Colonic mucosa (tissue), 4 donors: ENCODE measurements at places on chromosomes 4 and X. TPM values are rescaled to one million over a fixed set of nuclear protein-coding genes. Genes with fewer than 3 reads are reported as not detected.

The F8A2 gene
- total RNA-seq: not detected

The TEX13C gene
- not detected for total RNA-seq

The ACE2 gene
- total RNA-seq: 38.7 TPM

The S100P gene
- 547 TPM for total RNA-seq

The MAGEB17 gene
- not detected for total RNA-seq

- no peak for DNase-seq
These were observed 112.6 kb downstream of the TMA16 start for GRCh38 chr4:163606896-163607691.

DNA sequence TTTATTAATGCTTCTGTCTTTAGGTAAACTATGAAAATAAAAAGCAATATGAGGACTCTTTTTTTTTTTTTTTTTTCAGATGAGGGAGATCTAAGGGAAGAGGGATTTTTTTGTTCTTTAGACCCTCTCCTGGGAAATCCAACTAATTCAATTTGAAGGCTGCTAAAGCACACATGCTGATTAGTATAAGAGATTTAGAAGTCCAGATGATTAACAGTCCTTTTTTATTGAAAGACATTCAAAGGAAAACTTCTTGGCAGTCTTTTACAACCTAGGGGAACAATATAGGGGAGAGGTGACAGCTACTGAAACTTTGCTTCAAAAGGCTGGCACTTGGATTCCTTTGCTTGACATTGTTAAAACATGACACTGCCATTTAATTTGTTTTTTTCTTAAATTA is 602.5 kb downstream of the RAPGEF2 start:
- DNase-seq: no peak

- no peak for DNase-seq
These were observed 73.7 kb downstream of the ELOVL6 start for GRCh38 chr4:110124711-110125110.

The SCFD2 gene
- total RNA-seq: 11.5 TPM

GRCh38 chr4:115360431-115360830 is 247.0 kb upstream of the NDST4 start:
- no peak for DNase-seq

The NPY1R gene
- total RNA-seq: 1.6 TPM

The ABCE1 gene
- 50.1 TPM for total RNA-seq

The PDLIM3 gene
- 5.0 TPM for total RNA-seq

The GRPR gene
- not detected for total RNA-seq

The GABRG1 gene
- total RNA-seq: not detected

DNA sequence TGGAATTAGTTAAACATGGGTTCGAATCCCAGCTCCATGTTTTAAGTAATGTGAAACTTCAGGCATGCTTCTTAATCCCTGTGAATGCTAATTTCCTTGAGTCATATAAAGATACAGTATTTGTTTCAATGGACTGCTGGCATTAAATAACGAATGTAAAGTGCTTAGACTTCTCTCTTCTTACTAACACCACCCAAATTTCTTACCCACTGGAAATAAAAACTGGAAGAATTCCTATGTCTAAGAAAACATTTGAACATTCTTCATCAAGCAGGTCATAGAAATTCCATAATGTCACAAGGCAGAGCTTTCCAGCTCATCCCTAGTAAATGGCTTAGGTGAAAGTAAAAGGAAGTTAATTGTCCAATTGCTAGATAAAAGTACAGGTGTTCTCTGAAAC is 172.5 kb downstream of the ANK2 start:
- DNase-seq: no peak

- no peak for DNase-seq
These were observed 257.1 kb upstream of the ACTRT1 start for GRCh38 chrX:128309311-128309710.

DNA sequence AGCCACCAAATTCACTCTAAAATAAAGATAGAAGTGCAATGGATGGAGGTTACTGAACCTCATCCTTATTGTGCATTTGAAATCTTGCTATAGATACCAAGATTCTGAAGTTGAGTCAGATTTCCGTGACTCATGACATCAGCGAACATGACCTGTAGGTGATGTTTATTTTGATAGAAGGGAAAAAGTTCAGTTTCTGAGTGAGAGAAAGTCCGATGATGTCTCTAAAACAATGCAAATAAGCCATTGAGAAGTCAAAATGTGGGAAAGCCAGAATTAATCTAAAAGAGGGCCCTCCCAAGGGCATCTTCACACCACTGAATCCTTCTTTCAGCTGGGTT is 20.0 kb downstream of the PHOX2B start:
- DNase-seq: no peak

DNA sequence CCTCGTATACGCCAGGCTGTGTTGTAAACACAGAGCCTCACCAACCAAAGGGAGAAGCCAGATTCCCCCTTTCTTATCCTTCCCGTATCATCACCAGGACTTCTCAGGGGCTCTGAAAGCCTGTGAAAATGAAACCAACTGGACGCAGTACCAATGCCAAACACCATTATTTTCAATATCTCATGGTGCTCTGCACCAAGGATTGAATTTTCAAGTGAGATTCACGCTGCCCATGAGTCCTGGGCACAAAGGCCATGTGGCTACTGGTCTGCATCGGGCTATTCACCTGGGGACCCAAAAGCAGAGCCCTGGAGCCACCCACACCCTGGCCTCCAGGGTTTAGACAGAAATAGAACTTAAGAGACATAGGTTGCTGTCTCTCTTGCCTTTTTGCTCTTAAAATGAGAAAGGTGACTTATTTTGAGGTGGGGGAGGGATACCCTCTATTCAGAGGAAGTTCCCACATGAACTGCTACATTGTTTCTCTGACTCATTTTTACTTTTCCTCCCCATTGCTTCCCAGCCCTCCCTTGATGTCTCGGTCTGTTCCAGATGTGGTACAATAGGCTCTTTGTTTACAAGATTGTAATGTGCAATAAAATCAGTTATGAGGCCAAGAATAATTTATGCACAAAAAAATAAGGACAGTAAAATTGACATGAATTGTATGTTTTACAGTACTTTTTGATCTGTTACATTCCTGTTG is 55.4 kb downstream of the MAML3 start:
- DNase-seq: no peak

DNA sequence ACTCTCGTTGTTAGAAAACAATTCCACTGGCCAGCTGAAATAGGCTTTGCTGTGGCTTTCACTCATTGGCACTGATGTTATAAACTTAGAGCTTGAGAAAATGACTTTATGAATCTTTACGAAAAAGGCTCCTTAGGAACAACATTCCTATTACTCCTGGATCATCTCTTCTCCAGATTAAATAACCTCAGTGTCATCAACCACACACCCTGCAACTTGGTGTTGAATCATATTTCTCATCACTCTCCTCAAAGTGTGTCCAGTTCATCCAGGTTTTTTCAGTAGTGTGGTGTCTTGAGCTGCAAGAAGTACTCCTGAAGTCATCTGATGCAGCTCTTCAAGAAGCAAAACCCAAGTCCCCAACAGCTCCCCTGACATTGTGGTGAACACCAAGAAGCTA is 28.1 kb upstream of the ANOS1 start:
- no peak for DNase-seq

- DNase-seq: no peak
These were observed 24.6 kb downstream of the VSIG4 start for GRCh38 chrX:66015152-66015831.

GRCh38 chr4:12894062-12894461 is 590.1 kb downstream of the RAB28 start:
- no peak for DNase-seq

DNA sequence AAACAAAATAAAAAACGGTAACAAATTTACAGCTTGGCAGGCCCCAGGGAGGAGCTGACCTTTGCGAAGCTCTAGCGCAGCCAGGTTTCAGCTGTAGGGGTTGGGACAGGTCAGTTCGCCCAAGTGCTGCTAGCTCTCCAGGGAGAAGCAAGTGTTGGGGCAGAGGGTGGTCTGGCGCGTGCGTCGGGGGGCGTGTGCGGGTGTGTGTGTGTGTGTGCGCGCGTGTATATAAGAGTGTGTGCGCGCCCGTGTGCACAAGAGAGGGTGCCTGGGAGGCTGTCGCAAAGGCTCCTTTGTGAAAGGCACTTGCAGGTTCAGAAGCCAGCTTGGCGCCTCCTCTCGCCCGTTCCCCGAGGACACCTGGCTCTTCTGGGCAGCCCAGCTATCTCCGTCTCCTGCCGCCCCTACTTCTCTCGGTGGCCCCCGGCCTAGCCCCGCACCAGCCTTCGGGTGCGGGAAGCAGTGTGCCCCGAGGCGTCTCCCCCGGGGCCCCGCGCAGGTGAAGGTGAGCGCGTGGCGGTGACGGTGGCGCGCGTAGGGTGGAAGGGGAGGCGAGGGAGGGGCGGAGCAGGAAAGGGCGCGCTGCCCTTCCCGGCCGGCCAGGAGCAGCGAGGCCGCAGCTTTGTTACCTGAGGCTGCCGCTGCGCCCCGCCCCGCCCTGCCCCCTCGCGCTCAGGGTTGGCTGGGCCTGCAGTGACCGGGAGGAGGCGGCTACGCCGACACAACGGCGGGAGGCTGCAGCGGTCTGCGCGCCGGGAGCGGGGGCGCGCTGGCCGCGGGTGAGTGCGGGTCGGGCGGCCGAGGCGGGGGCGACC is at the start of gene FHDC1:
Gene FHDC1 (plus strand): TSS at position 693 of the 815 bp plus-strand sequence. CDS start 6,735 bp downstream, outside the sequence.
- peak; percentile 86 for DNase-seq

GRCh38 chr4:48943387-48943786 is 36.8 kb upstream of the OCIAD2 start:
- no peak for DNase-seq

DNA sequence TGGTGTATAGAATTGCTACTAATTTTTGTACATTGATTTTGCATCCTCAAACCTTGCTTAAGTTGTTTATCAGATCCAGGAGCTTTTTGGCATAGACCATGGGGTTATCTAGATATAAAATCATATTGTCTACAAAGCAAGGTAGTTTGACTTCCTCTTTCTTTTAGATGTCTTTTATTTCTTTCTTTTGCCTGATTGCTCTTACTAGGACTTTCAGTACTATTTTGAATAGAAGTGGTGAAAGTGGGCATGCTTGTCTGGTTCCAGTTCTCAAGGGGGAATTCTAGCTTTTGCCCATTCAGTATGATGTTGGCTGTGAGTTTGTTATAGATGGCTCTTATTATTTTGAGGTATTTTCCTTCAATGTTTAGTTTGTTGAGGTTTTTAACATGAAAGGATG is 187.9 kb upstream of the LCORL start:
- DNase-seq: no peak

- peak; percentile 29 for DNase-seq
These were observed 251.9 kb upstream of the KLF3 start for GRCh38 chr4:38411981-38412536.

GRCh38 chr4:1351854-1352566 is 5.0 kb downstream of the UVSSA start:
- DNase-seq: peak; percentile 89

The HOPX gene
- 1.5 TPM for total RNA-seq

The ARX gene
- 0.66 TPM for total RNA-seq

GRCh38 chr4:55733932-55734331 is 85.7 kb upstream of the EXOC1L start:
- DNase-seq: peak; percentile 90

DNA sequence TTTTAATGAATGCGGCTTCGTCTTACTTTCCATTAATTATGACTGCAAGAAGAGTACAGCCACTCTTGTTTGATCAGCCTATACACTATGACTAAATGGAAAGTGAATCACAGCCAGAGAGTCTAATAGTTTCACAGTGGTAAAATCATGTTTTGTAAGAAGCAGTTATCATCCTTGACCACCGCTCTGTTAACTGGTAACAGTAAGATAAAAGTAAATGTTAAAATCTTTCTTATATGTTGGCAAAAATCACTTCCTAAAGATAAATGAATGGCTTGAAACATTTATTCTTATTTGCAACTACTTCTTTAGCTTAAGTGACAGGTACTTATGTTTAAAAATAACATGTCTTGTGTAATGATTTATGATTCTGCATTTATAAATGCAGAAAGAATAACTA is 13.2 kb downstream of the GALNT7 start:
- DNase-seq: no peak

GRCh38 chr4:138911909-138912703 is 103.5 kb upstream of the NOCT start:
- DNase-seq: peak; percentile 50
